ENCODE measurements at places on chromosomes 11 and 22.
A peak's percentile ranks its signal among the peaks of the same experiment; 100 is the strongest.

DNA sequence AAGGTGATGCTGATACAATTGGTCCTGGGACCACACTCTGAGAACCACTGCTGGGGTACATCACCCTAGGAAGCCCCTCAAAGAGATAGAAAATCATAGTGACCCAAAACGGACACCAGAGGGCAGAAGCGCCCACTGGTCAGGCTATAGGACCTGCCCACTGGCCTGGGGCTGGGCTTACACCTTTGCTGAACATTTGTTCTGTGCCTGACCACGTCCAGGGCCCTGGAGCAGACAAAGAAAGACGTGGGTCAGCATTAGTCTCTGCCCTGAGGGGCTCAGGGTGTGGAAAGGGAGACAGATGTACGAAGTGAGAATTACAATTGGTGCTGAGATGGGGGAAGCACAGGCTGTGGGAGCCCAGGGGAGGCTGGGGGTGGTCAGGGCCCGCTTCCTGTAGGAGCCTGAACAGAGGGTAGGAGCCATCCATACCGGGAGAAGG, 14.4 kb upstream of the SERPINH1 start:
- no peak for DNase-seq

GRCh38 chr11:40241524-40242051, 1217.9 kb downstream of the LRRC4C start:
- DNase-seq = no peak

- no peak for DNase-seq
Measured at GRCh38 chr11:68810164-68810563, 31.6 kb downstream of the CPT1A start.

GRCh38 chr11:92569726-92570125, 345.1 kb downstream of the FAT3 start:
- DNase-seq = no peak

DNA sequence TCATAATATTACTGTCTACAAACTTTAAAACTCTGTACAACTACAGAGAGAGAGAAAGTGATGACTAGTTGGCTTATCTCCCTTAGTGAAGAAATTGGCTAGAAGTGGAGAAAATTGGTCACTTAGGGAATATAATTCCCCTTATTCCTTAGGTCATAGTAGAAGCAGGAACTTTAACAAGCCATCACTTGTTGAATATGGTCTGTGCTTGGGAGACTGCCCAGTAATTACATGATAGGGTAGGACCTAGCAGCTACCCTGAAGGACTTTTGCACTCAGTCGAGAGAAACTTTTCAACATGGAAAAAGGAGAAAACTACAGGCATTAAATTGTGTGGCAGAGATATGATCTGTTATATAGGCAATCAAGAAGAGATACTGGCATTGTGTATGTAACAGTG, 576.5 kb upstream of the CCDC90B start:
- no peak for DNase-seq

- no peak for DNase-seq
Measured at GRCh38 chr11:47411884-47412746, 3.7 kb downstream of the SLC39A13 start.

GRCh38 chr11:34910817-34911216, 5.4 kb downstream of the APIP start:
- DNase-seq = no peak

DNA sequence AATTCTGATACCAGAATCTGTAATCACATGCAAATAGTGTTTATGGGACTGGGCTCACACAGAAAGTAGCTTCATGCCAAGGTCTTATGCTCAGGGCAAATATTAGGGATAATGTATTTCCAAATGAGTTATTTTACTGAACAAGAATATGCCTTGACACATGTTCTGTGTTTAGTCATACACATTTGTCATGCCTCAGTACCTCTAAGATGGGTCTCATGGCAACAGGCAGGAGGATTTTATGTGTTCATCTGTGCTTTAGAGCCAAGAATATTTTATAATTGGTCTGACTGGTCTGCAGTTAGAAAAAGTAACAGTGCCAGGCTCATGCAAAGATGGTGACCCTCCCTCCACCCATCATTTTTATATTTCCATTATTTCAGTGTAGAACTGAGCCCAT, 49.1 kb downstream of the JAM3 start:
- DNase-seq = no peak

- DNase-seq = no peak
Measured at GRCh38 chr11:134598368-134598767, 186.3 kb upstream of the B3GAT1 start.

- DNase-seq = no peak
Measured at GRCh38 chr22:45087802-45088201, 75.9 kb upstream of the NUP50 start.

- DNase-seq = no peak
Measured at GRCh38 chr11:36224209-36224882, 64.9 kb downstream of the COMMD9 start.

- DNase-seq = no peak
Measured at GRCh38 chr11:19929147-19929546, 216.5 kb downstream of the NAV2 start.

GRCh38 chr22:50304528-50305392, 2.7 kb downstream of the PLXNB2 start:
- no peak for DNase-seq

DNA sequence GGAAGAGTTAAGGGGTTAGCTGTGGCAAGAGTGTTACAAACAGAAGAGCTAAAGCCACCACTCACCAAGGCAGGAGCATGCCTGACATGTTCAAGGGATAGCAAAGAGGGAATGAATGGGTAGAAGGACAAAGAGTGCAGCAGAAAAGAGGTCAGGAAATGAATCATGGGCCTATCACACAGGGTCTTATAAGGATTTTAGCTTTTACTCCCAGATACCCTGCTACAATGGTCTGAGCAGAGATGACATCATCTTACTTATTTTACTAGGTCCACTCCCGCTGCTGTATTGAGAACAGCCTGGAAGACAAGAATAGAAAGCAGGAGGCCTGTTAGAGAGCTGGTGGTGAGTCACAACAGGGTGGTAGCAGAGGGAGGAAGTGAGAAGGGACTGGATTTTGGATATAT, 9.8 kb downstream of the TRAF6 start:
- peak; percentile 22 for DNase-seq

DNA sequence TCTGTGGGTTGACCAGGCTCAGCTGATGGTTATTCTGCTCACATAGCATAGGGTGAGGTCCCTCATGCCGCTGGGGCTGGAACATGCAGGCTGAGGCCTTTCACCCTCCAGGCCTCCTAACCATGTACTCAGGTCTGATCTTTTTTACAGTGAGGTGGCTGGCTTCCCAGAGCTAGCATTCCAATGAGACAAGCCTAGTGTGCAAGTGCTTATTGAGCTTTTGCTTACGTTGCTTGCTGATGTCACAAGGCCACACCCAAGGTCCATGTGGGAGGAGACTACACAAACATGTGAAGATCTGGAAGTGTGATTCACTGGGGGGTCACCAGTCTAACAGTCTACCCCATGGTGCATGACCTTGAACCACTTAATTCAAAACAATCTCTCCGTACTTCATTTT, 33.9 kb downstream of the ISX start:
- no peak for DNase-seq

GRCh38 chr11:65891219-65892136, 1.0 kb downstream of the CCDC85B start:
- DNase-seq = no peak

DNA sequence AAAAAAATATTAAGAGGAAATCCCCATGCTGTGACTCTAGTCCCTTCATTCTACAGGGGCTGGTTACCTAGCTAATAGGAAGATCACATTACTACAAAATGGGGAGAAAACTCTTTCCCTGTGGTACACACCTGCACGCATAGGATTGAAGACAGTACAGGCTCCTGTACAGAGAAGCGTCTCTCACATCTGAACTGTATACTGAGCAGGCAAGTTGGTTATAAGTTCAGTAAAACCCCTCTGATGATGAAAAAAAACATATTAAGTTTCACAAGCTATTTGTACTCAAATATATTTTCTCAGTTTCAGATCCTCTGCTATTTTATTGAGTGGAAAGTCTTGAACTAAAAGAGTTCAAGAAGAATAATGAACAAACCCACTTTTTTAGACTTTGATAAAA, 156.9 kb upstream of the HSD17B12 start:
- DNase-seq = no peak

GRCh38 chr22:19629720-19630419, 84.4 kb upstream of the SEPTIN5 start:
- peak; percentile 80 for DNase-seq
